HepG2 (cell line): ENCODE measurements at places on chromosomes 1 and 21. TPM values are rescaled to one million over a fixed set of nuclear protein-coding genes. Genes with fewer than 3 reads are reported as not detected.

- H3K27me3 ChIP-seq, result no peaks in the 10 kb centered on the region; the same call in 2 of the 3 replicates
- no peak overlapping the region for H3K4me3 ChIP-seq
These were observed 3.8 kb downstream of the SMG7 start for GRCh38 chr1:183476081-183476480.

GRCh38 chr1:19662313-19662712 is 2.4 kb upstream of the HTR6 start:
- H3K4me1 ChIP-seq, result peaks cover 21% of the 10 kb centered on the region
- DNase-seq, result no peak
- no peak overlapping the region for H3K27ac ChIP-seq
- no peaks in the 10 kb centered on the region for H3K36me3 ChIP-seq

Gene OLFML2B
- not detected in 2 replicates for polyA plus RNA-seq

DNA sequence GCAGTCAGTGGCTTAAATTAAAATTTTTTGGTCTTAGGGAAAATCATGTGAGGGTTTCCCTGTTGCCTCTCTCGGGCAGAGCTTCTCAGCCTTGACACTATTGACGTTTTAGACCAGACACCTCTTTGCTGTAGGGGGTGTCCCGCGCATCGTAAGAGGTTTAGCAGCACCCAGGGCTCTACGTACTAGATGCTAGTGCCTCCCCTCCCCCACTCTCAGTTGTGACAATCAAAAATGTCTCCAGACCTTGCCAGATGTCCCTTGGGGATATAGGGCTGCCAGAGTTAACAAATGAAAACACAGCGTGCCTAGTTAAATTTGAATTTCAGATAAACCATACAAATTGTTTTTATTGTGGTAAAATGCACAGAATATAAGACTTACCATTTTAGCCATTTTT is 293.3 kb downstream of the DISC1 start:
- H3K4me3 ChIP-seq, result no peak overlapping the region
- DNase-seq, result no peak
- no peak overlapping the region for H3K27ac ChIP-seq
- H3K4me1 ChIP-seq, result no peaks in the 10 kb centered on the region
- no peaks in the 10 kb centered on the region for H3K36me3 ChIP-seq
- H3K27me3 ChIP-seq, result no peaks in the 10 kb centered on the region

DNA sequence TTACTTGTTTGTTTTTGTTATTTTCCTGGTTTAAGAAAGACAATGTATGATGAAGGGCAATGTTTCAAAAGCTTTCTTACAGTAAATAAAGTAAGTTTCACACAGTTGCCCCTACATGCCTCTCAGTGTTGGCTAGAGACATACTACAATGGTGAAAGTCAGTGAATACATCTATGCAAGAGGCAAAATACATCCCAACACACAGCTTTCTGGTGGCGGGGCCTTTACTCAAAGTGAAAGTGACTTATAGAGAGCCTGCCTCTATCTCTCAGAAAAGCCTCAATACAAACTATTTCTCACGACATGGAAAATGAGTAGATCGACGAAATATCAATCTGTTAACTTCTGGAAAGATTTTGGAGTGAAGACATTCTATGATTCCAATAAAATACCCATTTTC is 122.3 kb downstream of the SLC30A10 start:
- no peaks in the 10 kb centered on the region for H3K4me1 ChIP-seq
- no peak for DNase-seq
- no peak overlapping the region for H3K27ac ChIP-seq
- no peaks in the 10 kb centered on the region for H3K36me3 ChIP-seq

DNA sequence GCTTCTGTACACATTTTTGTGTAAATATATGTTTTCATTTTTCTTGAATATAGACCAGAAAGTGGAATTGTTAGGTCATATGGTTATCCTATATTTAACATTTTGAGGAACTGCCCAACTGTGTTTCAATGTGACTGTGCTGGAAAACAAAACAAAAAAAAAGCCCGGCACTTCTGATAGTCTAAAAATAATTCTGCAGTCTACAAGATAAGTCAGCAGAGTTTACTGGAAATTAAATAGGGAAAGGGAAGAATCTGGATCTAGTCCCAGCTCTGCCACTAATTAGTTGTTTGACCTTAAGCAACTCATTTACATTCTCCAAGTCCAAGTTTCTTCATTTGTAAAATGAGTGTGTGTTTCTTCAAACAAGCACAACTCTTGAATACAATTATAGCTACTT is 869.1 kb upstream of the B3GALT2 start:
- no peak overlapping the region for H3K27ac ChIP-seq
- H3K36me3 ChIP-seq, result no peaks in the 10 kb centered on the region
- no peak overlapping the region for H3K4me3 ChIP-seq
- H3K4me1 ChIP-seq, result no peaks in the 10 kb centered on the region
- no peaks in the 10 kb centered on the region for H3K27me3 ChIP-seq

Gene CHRM3
- not detected in 2 replicates for polyA plus RNA-seq
